Natural killer cell treated with Interleukin-12 subunit alpha and Interleukin-12 subunit beta and Interleukin-15 and Interleukin-18, amount 100 ng/mL, for 72 hours (primary cell): ENCODE measurements at places on chromosomes 16 and 17.

- DNase-seq: no peak
Measured at GRCh38 chr17:73801455-73802100, 157.3 kb upstream of the SDK2 start.

DNA sequence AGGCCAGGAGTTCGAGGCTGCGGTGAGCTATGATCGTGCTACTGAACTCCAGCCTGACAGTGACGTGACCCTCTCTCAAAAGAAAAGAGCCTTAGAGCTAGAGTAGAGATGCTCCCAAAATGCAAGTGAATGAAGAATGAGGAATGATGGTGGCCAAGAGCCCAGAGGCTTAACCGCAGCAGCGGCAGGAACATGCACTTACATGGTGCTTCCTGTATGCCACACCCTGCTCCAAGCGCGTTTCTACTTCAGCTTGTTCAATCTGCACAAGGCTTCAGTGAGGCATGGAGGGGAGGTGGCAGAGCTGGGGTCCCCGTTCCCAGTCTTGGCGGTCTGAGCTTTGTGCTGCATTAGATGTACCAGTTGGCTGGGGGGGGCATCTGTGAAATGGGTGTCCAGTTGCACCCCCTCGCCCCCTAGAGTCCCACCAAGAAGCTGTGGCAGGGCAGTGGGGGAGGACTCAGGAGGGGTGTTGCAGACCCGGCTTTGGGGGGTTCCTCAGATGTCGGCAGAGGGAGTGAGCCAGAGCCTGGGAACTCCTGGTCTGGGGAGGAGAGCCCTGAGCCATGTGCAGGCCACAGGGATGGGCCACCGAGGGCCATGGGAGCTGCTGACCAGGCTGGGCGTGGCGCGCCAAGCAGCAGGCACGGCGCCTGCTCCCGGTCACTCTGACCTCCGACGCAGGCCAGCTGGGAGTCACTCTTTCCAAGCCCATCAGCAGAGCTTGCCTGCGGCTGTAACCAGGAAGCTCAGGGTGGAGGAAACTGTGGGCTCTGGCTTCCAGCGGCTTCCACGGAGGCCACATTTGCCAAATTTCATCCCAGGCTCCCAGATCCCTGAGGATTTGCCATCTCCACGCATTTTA, 260.1 kb downstream of the PARN start:
- DNase-seq: no peak

- no peak for DNase-seq
Measured at GRCh38 chr16:88055356-88055755, 104.1 kb downstream of the BANP start.

DNA sequence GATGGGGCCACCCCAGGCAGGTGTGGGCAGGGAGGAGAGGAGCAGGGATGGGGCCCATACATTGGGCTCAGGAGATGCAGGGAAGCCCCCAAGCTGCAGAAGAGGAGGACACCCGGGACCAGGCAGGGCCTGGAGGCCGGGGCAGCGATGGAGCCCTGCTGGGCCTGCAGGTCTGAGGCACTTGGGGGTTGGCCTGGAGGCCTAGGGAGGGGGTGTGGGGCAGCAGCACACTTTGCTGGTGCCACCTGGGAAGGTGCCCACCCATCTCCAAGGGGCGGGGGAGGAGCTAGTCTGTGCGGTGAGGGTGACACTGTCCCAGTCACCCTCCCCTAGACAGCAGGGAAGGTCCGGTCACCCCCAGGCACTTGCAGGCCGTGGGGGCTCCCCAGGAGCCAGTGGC, 6.4 kb upstream of the CCDC57 start:
- no peak for DNase-seq

- DNase-seq: peak; percentile 52
Measured at GRCh38 chr17:77700165-77700881, 258.2 kb upstream of the TNRC6C start.

GRCh38 chr16:69589434-69590269, 23.9 kb downstream of the NFAT5 start:
- no peak for DNase-seq

DNA sequence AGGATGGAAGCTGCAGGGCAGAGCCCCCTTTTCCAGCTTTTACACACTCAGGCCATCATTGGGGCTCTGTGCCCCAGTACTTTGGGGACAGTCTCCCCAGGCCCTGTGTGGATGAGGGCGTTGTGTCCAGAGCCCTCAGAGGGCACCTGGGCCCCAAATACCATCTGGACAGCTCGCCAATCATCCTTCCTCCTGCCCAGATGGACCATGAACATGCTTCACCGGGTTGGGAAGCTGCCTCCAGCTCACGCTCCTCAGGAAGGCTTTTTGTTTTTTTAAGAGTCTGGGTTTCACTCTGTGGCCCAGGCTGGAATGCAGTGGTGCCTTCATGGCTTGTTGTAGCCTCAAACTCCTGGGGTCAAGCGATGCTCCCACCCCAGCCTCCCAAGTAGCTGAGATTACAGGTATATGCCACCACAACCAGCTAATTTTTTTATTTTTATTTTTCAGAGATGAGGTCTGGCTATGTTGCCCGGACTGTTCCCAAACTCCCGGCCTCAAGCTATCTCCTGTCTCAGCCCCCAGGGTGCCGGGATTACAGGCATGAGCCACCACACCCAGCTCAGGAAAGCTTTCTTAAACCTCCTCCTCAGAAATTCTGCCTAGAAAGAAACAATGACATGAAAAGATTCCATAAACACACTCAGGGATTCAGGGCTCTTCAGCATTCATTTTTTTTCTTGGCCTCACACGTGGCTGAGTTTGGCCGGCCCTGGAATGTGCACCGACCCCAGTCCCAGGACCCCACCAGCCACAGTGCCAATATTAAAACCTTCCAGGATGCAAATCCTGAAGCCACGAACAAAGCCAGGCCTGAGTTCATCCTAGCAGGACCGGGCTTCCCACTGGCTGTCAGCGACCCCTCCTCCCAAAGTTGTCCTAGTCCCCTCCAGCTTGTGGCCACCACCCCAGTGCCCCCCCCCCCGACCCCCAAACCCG, 27.4 kb upstream of the ZNF423 start:
- no peak for DNase-seq

- DNase-seq: no peak
Measured at GRCh38 chr17:30954046-30954830, 16.6 kb upstream of the RNF135 start.

- no peak for DNase-seq
Measured at GRCh38 chr17:42522263-42522790, 13.7 kb upstream of the NAGLU start.

GRCh38 chr17:56521414-56522141, 71.9 kb upstream of the NOG start:
- DNase-seq: no peak

DNA sequence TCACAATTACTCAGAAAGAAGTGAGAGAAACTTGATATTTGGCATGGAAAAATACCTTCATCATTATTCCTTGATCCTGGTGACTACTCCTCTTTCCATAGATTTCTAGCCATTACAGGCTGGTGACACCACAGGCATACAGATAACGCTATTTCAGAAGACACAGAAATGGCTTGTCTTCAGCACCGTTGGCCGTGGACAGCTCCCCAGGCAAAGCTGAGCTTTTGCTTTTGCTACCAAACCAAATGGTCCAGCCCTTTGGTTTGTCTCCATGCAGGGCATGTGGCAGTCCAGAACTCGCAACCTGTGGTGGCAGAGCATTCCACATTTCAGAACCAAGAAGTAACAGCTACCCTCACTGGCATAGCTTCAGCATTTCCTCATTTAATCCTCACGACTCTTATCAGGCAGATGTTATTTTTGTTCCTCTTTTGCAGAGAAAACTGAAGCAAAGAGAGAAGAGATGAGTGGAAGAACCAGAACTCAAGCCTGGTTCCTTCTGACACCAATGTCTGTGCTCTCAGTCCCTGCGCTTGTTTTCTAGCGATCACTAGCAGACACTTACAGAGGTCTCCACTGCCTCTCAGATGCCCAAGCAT, 55.5 kb downstream of the HS3ST4 start:
- no peak for DNase-seq

- no peak for DNase-seq
Measured at GRCh38 chr16:48203974-48204824, 39.9 kb upstream of the LONP2 start.

DNA sequence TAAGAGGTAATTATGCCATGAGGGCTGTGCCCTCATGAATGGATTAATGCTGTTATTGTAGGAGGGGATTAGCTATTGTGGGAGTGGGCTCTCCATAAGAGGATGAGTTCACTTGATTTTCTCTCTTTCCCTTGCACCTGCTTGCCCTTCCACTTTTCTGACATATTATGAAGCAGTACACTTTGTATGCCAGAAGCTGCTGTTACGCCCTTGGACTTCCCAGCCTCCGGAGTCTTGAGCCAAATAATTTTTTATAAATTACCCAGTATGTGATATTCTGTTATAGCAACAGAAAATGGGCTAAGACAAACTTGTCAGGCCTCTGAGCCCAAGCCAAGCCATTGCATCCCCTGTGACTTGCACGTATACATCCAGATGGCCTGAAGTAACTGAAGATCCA, 38.4 kb downstream of the PSMD12 start:
- no peak for DNase-seq

GRCh38 chr16:89046491-89046890, 47.2 kb upstream of the ACSF3 start:
- peak; percentile 55 for DNase-seq

- no peak for DNase-seq
Measured at GRCh38 chr17:57001541-57001940, 23.6 kb downstream of the SCPEP1 start.

GRCh38 chr17:55301521-55302406, 37.0 kb downstream of the HLF start:
- no peak for DNase-seq

GRCh38 chr17:64277831-64278562, 14.9 kb upstream of the TEX2 start:
- no peak for DNase-seq

DNA sequence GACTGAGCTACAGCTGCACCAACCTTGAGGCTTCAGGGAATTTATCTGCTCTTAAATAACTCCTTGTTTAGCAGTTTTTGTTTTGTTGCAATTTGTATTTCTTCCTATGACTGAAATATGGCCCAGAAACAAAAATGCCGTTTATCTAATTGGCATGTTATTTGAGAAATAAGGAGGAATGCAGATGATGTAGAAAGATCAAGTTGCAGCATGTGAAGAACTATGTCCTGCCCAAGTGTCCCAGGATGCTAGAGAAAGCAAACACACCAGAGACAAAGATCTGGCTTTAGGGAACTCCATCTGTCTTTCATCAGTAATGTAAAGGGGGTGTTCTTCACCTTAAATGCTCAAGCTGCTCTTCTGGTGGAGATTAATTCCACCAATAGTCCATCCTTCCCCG, 29.7 kb downstream of the USP31 start:
- no peak for DNase-seq

DNA sequence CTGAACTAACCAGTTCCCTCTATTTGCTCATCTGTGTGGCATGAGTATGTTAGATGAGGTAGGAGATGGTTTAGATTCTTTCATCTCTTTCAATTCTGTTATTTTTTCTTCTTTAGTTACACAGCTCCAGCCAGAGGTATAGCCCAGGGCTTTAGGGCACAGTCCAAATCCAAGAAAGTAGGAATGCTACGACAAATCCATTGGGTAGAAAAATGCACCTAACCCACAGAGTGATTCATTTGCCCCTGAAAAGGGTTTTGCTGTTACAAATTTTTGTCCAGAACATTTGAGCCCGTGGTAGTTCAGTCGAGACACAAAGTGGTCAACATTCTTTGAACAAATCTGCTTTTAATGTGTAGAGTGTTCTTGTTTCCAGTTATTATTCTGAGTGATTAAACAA, 250.7 kb downstream of the HS3ST3A1 start:
- no peak for DNase-seq

DNA sequence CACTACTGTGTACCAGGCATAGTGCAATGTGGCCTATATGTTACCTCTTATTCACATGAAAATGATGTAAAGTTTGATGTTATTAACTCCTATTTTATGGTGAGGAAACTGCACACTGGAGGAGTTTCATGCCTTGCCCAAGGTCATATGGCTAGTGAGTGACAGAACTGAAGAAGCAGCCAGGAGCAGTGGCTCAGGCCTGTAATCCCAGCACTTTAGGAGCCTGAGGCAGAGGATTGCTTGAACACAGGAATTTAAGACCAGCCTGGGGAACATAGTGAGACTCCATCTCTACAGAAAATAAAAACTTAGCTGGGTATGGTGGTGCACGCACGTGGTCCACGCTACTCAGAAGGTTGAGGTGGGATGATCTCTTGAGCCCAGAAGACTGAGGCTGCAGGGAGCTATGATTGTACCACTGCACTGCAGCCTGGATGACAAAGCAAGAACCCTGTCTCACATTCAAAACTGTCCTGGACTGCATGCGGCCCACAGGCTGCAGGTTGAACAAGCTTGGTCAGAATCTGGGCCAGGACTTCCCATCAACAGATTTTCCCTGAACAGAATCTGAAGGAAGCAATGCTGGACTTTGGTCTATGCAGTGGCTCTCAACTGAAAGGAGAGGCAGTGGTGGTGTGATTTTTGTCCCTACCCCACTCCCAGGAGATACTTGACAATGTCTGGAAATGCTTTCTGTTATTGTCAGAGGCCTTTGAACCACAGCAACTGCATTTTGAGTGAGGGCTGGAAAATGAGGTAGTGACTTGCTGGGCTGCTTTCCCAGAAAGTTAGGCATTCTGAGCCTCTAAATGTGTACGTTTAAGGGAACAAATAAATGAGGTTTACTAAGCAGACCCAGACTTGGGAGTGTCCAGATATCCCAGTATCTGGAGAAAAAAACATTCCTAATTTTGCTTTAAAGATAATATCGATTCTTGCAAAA, 479.5 kb downstream of the TMEM114 start:
- DNase-seq: no peak

DNA sequence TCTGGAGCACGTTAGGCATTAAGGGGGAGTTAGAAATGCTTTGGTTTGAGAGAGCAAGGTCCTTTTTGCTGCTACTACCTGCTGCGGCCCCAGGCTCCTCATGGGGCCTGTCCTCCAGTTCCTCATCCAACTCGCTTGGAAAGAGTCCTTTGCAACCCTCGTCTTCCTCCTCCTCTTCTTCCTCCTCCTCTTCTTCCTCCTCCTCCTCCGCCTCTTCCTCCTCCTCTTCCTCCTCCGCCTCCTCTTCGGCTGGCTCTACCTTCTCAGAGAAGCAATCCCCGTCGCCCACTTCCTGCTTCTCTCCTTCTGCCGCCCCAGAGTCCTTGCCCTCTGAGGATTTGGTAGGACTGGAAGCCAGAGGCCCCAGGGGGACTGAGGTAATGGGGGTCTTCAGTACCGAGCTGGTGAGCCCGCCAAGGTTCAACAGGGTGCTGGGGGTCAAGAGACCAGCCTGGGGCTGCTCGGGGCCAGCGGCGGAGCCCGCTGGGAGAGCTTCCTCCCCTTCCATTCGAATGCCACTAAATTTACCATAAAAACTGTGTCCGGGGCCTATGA, 89.3 kb downstream of the ZFHX3 start:
- no peak for DNase-seq

GRCh38 chr17:17725752-17726457, 44.6 kb downstream of the RAI1 start:
- DNase-seq: no peak

GRCh38 chr16:80627108-80627507, 86.3 kb downstream of the DYNLRB2 start:
- no peak for DNase-seq

GRCh38 chr17:55783684-55784245, 32.9 kb downstream of the PCTP start:
- DNase-seq: no peak
